ENCODE measurements at places on chromosomes 13 and 19. TPM values are rescaled to one million over a fixed set of nuclear protein-coding genes. Genes with fewer than 3 reads are reported as not detected.

The TMEM238 gene
- not detected for polyA plus RNA-seq

The UQCRFS1 gene
- 139 TPM for polyA plus RNA-seq

The TARM1 gene
- not detected for polyA plus RNA-seq

DNA sequence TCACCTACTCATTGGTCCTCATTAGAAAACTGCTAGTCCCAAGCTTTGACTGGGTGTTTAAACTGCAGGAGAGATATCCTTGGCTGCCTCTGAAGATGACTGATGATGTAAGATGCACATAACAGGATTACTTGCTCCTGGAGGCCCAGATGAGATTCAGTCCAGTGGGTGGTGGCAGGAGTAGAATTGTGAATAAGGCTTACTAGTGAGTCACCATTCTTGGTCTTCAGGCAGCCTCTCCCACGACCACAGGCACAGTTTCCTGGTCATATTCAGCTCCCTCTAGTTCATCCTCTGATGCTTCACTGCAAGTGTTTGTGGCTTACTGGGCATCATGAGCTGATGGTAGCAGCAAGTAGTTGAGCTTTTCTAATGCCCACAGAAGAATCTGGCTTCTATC lies 12.1 kb downstream of the SERTM1 start:
- no peak for DNase-seq

GRCh38 chr13:110238818-110239195 lies 68.2 kb downstream of the COL4A1 start:
- DNase-seq, result no peak

DNA sequence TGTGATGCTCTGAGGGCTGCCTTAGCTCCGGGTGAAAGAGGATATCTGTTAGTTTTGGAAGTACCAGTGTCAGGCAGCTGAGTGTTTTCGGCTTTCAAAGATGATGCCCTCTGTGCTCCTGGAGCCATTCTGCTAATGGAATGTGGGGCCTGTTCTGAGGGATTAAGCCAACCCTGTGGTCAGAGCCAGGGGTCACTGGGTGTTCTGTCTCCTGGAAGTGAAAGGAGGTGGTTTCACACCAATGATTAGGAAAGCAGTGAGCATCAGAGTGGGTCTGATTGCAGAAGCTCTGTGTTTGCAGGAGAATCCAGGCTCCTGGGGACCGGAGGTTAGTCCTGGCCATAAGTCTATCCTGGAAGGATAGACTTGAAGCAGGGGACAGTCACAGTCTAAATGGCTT lies 94.6 kb downstream of the UQCRFS1 start:
- no peak for DNase-seq

GRCh38 chr13:93889430-93889951 lies 590.0 kb downstream of the DCT start:
- DNase-seq, result no peak

DNA sequence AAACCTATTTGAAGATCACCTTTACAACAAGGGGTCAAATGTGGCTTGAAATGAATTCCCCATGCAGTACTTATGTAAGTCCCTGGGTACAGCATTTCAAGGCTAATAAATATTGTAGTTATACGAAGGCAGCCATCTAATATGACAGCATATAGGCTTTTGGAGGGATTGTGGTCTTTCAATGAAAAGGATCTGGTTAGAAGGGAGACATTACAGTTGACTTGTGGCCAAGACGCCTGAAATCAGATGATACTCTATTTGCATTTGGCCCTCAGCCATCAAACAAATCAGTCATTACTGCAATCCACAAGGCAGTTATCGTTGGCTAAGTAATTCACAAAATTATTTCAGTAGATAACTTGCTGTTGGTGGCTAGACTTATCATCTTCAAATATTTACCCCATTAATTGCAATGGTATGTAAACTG lies 242.7 kb downstream of the DCLK1 start:
- DNase-seq, result no peak

Data from heart left ventricle (tissue), 16 donors.